ENCODE measurements at places on chromosomes 7 and 10.

DNA sequence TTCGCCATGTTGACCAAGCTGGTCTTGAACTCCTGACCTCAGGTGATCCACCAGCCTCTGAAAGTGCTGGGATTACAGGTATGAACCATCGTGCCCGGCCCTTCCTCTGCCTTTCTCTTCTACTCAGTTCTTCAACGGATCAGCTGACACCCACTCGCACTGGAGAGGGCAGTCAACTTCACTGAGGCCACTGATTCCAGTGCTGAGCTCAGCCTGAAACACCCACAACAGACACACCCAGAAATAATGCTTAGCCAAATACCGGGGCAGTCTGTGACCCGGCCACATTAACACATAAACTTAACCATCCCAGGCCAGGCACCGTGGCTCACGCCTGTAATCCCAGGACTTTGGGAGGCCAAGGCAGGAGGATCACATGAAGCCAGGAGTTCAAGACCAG, 119.3 kb upstream of the CHST15 start:
- no peak for DNase-seq

DNA sequence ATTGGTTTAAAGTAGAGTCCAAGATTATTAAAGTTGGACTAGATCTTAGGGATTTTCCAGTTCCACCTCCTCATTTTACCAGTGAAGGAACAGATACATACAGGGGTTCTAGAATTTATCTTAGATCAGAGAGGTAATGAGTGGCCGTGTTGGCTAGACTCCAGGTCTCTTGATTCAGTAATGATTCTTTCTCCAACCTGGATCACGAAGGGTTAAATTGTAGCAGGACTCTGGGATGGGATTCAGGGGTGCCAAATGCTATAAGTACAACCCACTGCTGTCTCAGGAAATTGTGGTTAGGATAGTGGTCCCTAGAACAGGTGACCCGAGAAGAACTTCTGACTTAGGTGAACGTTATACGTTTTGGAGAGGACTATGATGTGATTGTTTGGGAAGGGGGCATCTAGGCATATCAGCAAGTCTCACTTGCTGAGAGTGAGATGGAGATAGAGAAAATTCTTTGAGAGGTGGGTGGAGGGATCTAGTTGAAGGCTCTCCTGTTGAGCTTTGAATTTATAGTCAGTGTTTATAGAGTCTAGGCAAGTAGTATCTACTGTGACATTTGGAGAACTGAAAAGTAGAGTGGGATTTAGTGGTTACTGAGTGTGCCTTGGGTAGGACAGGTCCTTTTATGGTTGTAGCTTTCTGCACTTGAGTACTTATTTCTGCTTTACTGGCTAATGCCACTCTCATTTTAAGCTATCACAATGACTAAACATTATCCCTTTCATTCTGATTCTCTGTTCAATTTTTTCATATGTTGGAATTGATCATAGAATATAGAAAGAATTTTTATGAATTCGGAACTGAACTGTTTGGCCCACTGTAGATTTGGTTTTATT, 58.3 kb downstream of the ST7 start:
- no peak for DNase-seq

GRCh38 chr10:98414932-98415730, at the start of gene PYROXD2:
PYROXD2 (minus strand) TSS chr10:98415182; CDS start chr10:98415135, 47 bp downstream.
- DNase-seq = no peak

DNA sequence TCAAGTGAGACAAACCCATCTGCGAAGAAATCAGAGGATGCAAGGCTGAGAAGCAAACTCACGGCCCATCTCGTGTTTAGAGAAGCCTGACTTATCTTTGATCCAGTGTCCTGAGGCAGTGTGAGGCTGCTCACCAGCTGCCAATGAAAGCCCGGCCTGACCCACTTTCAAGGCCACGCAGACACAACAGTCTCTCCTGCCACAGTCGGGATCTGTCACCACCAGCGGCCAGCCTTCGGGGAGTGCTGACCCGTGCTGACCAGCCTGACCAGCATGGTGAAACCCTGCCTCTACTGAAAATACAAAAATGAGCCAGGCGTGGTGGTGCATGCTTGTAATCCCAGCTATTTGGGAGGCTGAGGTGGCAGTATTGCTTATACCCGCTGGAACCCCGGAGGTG, 7.4 kb upstream of the DNAJB6 start:
- no peak for DNase-seq

DNA sequence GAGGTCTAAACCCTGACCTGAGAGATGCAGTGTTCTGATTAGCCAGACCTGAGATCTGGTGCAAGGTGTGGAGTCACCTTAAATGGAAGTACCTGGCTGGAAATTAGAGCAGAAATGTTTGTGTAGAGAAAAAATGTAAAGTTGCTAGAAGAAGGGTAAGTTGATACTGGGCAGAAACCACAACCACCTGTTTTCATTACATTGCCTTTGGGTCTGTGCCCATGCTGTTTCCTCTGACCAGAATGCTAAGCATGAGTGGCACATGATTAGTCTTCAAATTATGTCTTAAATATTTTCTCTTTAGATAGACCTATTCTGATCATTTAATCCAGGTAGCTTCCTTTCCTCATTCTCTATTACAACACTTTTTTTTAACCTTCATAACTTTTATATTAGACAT, 69.0 kb downstream of the CASD1 start:
- no peak for DNase-seq

Measured in activated T-helper 9 cell treated with anti-CD3 and anti-CD28 coated beads, Interleukin-2, amount 50 U/mL, for 16 hours (primary cell).